ENCODE measurements at places on chromosomes 16 and 17. TPM values are rescaled to one million over a fixed set of nuclear protein-coding genes. Genes with fewer than 3 reads are reported as not detected.

MT4 gene
- total RNA-seq: not detected

TNFSF13 gene
- 0.63 TPM for total RNA-seq

CTRB1 gene
- not detected for total RNA-seq

ADAD2 gene
- total RNA-seq: not detected

CCDC40 gene
- total RNA-seq: 2.6 TPM

TMEM100 gene
- total RNA-seq: 43.0 TPM
